ENCODE measurements at places on chromosomes 2 and 18. TPM values are rescaled to one million over a fixed set of nuclear protein-coding genes. Genes with fewer than 3 reads are reported as not detected.

DNA sequence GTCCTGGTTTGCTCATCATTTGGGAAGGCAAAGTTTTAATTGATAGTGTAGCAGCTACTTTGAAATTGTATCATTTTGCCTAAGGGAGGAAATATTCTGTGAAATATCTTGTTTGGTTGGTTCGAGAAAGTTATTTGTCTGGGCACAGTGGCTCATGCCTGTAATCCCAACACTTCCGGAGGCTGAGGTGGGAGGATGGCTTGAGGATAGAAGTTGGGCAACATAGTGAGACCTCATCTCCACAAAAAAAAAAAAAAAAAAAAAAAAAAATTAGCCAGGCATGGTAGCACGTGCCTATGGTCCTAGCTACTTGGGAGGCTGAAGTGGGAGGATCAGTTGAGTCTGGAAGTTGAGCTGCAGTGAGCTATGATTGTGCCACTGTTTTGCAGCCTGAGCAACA lies 3.1 kb upstream of the ADGRF3 start:
- no peak for DNase-seq
- peaks cover 9% of the 10 kb centered on the region for H3K4me1 ChIP-seq

DNA sequence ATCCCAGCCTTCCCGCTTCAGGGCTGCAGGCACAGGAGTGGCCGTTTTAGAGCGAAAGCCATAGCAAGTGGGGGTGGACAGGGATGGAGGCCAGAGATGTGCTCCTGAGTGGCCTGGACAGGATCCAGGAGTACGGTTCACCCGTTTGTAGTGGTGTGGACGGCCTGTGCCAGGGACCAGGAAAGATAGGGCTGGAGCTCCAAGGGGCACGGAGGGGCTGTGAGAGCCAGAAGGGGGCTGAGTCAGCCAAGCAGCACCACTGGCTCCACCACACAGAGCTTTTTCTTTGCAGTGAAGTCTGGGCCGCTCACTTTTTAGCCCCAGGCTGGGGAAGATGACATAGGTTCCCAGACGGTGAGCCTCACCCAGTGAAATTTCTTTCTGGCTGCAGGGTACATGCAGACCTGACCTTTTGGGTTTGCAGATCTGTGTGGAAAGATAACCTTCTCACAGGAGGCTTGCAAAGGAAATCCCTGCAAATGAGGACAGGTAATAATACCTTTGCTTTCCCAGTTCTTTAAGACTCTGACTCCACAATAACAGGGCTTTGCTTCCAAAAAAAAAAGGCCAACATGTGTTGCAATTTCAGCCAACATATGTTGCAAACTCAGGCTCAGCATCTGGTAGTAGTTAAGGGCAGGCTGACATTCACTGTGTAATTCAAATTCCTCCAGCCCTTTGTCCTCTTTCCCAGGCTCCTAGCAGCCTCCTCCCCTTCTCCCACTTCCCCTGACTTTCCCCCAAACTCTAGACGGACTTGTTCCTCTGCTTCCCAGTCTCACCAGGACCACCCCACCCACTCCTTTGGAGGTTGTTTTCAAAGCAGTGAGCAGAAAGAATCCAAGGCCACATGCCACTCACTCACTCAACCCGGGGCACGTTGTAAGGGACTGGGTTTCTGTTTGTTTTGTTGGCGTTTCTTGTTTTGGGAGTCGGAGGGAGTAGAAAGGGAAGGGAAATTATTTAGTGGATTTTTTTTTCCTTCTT lies 20.3 kb upstream of the LAPTM4A start:
- no peaks in the 10 kb centered on the region for H3K36me3 ChIP-seq
- H3K27ac ChIP-seq, result no peak overlapping the region
- H3K4me1 ChIP-seq, result no peaks in the 10 kb centered on the region
- no peaks in the 10 kb centered on the region for H3K27me3 ChIP-seq

DNA sequence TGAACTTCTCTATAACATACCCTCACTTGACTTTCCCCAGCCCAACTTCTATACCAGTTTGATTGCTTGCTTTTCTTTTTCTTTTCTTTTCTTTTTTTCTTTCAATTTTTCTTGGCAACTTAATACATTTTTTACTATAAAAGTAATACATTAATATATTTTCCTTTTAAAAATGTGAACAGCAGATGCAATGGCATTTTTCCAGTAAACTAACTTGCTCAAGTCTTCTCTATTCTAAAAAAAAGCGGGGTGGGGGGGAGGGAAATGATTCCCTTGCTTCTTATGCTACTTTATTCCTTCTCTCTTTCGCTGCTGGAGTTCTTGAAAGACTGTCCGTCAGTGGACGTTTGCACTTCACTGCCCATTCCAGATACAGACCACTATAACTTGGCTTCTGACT lies 70.5 kb downstream of the RBMS1 start:
- H3K27ac ChIP-seq, result no peak overlapping the region
- no peak overlapping the region for H3K4me3 ChIP-seq
- peaks cover 59% of the 10 kb centered on the region for H3K4me1 ChIP-seq
- H3K27me3 ChIP-seq, result no peaks in the 10 kb centered on the region
- no peak for DNase-seq

GRCh38 chr2:59277671-59278070 lies 1036.5 kb upstream of the FANCL start:
- H3K27ac ChIP-seq, result no peak overlapping the region
- H3K4me3 ChIP-seq, result no peak overlapping the region
- no peaks in the 10 kb centered on the region for H3K4me1 ChIP-seq
- no peaks in the 10 kb centered on the region for H3K36me3 ChIP-seq
- DNase-seq, result no peak

GRCh38 chr2:166091439-166091838 lies 36.4 kb downstream of the SCN1A start:
- no peak for DNase-seq
- H3K27me3 ChIP-seq, result no peaks in the 10 kb centered on the region
- H3K36me3 ChIP-seq, result no peaks in the 10 kb centered on the region
- H3K4me3 ChIP-seq, result no peak overlapping the region

DNA sequence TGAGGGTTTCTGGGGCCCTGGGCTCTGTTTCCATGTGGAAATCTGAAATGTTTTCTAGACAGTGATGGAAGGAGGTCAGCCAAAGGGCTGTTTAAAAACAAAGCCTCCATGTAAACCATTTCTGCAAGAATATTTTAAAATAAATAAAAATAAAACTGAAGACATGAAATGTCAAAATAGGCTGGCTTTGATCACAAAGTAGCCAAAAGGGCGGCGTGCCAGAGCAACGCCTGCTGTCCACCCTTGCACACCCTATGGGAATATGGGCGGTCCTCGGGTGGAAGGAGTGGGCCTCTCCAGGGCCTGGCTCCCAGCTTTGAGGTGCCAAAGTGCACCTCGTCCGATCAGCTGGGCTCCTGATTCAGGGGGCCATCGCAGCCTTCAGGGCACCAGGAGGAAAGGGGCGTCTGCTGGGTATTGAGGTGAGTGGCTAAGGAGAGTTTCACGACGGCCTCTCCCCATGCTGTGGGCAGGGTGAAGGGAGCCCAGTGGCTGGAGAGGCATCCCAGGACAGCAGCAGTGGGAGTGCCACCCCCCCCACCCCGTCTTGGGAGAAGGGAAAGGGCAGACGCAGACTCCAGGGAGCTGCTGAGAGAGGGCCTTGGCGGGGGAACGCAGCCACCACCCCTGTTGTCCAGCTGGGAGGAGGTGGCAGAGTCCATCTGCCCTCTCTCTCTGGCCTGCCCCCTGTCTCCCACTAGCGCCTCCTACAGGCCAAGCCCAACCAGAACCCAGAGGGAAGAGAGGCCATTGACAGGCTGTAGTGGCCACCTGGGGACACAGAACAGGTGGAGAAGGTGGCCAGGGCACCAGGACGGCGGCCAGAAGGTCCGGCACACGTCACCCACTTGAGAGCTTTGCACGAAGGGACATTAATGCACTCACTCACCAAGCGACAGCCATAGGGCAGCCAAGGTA lies 5.7 kb upstream of the ERFE start:
- no peak overlapping the region for H3K27ac ChIP-seq
- no peaks in the 10 kb centered on the region for H3K36me3 ChIP-seq
- H3K4me3 ChIP-seq, result no peak overlapping the region
- no peaks in the 10 kb centered on the region for H3K27me3 ChIP-seq
- DNase-seq, result no peak

GRCh38 chr2:239288951-239289511 lies 111.8 kb downstream of the HDAC4 start:
- H3K27me3 ChIP-seq, result peaks cover 2% of the 10 kb centered on the region
- peak overlapping the region; percentile 82 for H3K27ac ChIP-seq
- peaks cover 58% of the 10 kb centered on the region for H3K4me1 ChIP-seq
- DNase-seq, result peak; percentile 76

DNA sequence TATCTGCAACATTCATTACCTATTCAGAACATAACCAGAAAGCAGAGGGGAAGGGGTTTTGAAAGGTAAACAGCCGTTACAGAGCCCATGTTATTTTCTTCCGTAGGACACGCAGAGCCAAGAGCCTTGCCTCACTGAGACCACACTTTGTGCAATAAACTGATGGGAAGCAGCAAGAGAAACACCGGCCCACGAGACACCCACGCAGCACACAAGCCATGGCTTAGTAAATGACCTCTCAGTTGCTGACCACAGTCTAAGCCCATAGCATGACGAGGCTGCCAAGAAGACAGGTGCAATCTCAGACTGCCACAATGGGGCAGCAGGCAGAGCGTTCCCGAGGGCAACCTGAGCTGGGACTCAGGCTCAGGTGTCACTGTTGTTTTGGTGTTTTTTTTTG lies 59.6 kb downstream of the CABYR start:
- H3K27me3 ChIP-seq, result peaks cover 4% of the 10 kb centered on the region
- DNase-seq, result no peak
- no peaks in the 10 kb centered on the region for H3K4me1 ChIP-seq
- no peak overlapping the region for H3K4me3 ChIP-seq
- no peaks in the 10 kb centered on the region for H3K36me3 ChIP-seq
- H3K27ac ChIP-seq, result no peak overlapping the region

DNA sequence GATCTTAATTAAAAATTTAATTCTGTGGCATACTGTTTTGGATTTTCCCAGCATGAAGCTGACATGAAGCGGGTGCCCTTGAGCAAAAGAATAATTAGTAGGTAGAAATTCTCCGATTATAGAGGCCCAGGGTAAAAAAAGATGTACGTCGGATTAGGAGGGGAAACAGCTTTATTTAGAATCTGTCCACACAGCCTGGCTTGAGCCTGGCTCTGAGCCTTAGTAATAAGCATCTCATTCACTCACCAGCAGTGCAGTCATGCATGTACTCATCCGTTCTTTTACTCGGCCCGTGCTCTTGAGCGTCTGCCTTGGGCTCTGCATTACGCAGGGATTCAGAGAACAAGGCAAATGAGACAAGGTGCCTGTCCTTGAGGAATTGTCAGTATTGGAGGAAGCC lies 219.3 kb downstream of the AGAP1 start:
- peaks cover 9% of the 10 kb centered on the region for H3K27me3 ChIP-seq
- no peak for DNase-seq
- no peak overlapping the region for H3K4me3 ChIP-seq
- H3K36me3 ChIP-seq, result no peaks in the 10 kb centered on the region
- H3K4me1 ChIP-seq, result peaks cover 11% of the 10 kb centered on the region

GRCh38 chr18:34604591-34604990 lies 105.5 kb upstream of the DTNA start:
- no peak for DNase-seq
- no peaks in the 10 kb centered on the region for H3K27me3 ChIP-seq
- H3K27ac ChIP-seq, result no peak overlapping the region
- H3K4me3 ChIP-seq, result no peak overlapping the region
- no peaks in the 10 kb centered on the region for H3K4me1 ChIP-seq

GRCh38 chr2:181250691-181251090 lies 206.5 kb upstream of the ITGA4 start:
- H3K36me3 ChIP-seq, result no peaks in the 10 kb centered on the region
- H3K4me1 ChIP-seq, result peaks cover 4% of the 10 kb centered on the region
- no peak for DNase-seq
- H3K27me3 ChIP-seq, result no peaks in the 10 kb centered on the region
- H3K4me3 ChIP-seq, result no peak overlapping the region

- H3K4me1 ChIP-seq, result no peaks in the 10 kb centered on the region
- H3K4me3 ChIP-seq, result no peak overlapping the region
- no peak overlapping the region for H3K27ac ChIP-seq
- DNase-seq, result no peak
- H3K27me3 ChIP-seq, result no peaks in the 10 kb centered on the region
- H3K36me3 ChIP-seq, result no peaks in the 10 kb centered on the region
Measured at GRCh38 chr2:235051436-235052260, 99.8 kb downstream of the SH3BP4 start.

DNA sequence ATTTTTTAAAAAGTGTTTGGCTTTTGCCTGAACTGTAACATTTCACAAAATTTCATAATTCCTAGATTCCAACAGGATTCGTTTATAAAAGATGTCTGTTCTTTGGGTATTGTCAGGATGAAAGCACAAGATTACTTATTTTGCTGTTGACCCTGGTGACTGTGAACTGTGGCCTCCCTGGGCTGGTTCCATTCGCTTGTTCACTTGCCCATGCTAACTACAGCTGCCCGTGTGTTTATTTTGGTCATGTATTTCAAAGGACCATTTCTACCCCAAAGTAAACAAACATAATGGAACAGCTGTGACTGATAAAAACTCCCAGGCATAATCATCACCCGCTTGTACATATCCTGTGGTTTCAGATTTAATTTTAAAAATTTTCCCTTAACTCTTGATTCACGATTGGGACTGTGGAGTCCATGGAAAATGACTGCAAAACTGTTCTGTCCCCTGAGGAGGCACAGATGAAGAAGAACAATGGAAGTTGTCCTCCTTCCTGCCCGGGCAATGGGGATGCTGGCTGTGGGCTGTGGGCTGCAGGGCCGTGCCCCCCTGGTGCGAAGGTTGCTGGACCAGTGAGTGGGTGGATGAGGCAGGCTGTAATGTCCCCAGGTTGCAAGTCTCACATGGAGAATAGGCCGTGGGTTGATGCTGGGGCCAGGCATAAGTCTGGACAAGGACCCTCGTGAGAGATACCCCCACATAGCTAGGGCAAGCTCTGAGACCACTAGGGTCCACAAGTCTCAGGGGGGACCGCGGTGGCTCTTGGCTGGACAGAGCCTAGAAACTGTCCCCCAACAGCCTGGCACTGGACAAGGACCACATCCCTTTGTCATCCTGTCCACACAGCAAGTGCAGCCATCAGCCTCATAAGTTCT lies 28.9 kb upstream of the HDAC4 start:
- H3K4me1 ChIP-seq, result no peaks in the 10 kb centered on the region
- H3K27ac ChIP-seq, result no peak overlapping the region
- DNase-seq, result no peak
- no peaks in the 10 kb centered on the region for H3K36me3 ChIP-seq
- H3K4me3 ChIP-seq, result no peak overlapping the region

- H3K4me3 ChIP-seq, result no peak overlapping the region
- H3K36me3 ChIP-seq, result peaks cover 46% of the 10 kb centered on the region
- no peak overlapping the region for H3K27ac ChIP-seq
- H3K4me1 ChIP-seq, result no peaks in the 10 kb centered on the region
Measured at GRCh38 chr2:102717308-102718018, 44.4 kb upstream of the TMEM182 start.

GRCh38 chr18:56258178-56258577 lies 380.2 kb downstream of the TXNL1 start:
- H3K36me3 ChIP-seq, result no peaks in the 10 kb centered on the region
- H3K4me3 ChIP-seq, result no peak overlapping the region
- no peak for DNase-seq
- H3K27me3 ChIP-seq, result no peaks in the 10 kb centered on the region

GRCh38 chr18:3982541-3982940 lies 472.6 kb downstream of the DLGAP1 start:
- no peak overlapping the region for H3K4me3 ChIP-seq
- DNase-seq, result no peak
- H3K36me3 ChIP-seq, result no peaks in the 10 kb centered on the region
- H3K27me3 ChIP-seq, result peaks cover 2% of the 10 kb centered on the region
- no peaks in the 10 kb centered on the region for H3K4me1 ChIP-seq

XRCC5 gene
- 219 TPM for total RNA-seq

ACMSD gene
- not detected for total RNA-seq

ARHGAP15 gene
- total RNA-seq, result 159 TPM

IL1R2 gene
- total RNA-seq, result not detected

ALPG gene
- total RNA-seq, result 0.15 TPM

SCN3A gene
- total RNA-seq, result 0.28 TPM

ZDBF2 gene
- total RNA-seq, result 14.8 TPM

C1GALT1C1L gene
- not detected for total RNA-seq

KCNIP3 gene
- total RNA-seq, result not detected
